ENCODE measurements at places on chromosomes 3 and 15.

GRCh38 chr3:48750856-48751255 lies 33.8 kb upstream of the IP6K2 start:
- no peak for DNase-seq

DNA sequence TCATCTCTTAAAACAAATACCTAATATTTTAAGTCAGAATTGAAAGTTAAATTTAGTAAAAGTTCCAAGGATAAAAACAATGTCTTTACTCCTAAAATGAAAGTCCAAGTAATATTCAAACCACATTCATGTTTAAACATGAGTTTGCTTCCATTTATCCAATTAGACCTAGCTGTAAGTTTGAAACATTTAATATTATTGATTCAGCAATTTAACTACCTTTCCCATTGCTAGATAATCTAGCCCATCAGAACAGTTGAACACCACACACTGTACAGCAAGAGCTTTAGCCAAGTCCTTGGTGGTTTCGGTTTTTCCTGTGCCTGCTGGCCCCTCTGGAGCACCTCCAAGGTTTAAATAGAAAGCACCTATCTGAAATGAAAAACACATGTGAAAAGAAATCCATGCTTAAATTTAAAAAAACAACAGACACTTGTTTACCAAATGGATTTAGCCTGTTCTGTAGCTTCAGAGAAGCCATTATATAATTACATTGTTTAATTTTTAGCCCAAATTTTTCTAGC lies 97.8 kb downstream of the DNAH12 start:
- DNase-seq: no peak

DNA sequence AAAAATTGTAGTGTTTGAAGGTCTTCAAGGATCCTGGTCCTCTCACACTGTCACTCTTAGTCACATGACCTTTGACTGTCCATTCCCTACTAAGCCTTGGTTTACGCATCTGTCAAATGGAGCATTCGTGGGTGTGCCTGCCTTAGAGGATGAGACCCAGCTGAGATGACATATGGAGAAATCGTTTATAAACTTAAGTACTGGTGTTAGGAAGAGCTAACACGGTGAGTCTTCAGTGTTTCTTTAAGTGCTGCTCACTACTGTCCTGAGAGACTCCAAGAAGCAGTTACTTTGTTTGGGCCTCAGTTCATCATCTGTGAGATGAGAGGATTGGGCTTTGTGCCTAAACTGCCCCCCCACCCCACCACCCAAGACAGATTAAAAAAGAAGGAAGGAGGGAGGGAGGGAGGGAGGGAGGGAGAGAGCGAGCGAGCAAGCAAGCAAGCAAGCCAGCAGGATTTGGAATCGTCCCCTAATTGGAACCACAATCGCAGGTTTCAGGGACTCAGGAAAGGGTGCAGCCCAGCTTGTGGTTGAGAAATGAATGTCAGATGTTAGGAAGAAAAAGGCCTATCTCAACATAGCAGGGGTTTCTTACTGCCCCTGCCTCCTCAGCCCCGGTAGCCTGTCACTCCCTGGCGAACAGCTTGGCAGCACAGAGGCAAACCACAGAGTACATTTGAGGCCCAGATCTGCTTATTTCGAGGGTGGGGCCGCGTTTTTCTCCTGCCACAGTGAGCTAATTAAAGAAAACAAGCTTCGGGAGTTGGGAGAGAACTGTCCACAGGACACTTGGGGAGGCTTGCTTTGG lies 32.7 kb downstream of the SMAD3 start:
- DNase-seq: no peak

- DNase-seq: no peak
Observed at GRCh38 chr3:196524527-196524926, 9.4 kb upstream of the SMCO1 start.

GRCh38 chr15:99249270-99249841 lies at the start of gene TTC23:
TSS of gene TTC23 (minus strand) at chr15:99249581. CDS start at chr15:99228712, 20,869 bp downstream.
- DNase-seq: no peak

DNA sequence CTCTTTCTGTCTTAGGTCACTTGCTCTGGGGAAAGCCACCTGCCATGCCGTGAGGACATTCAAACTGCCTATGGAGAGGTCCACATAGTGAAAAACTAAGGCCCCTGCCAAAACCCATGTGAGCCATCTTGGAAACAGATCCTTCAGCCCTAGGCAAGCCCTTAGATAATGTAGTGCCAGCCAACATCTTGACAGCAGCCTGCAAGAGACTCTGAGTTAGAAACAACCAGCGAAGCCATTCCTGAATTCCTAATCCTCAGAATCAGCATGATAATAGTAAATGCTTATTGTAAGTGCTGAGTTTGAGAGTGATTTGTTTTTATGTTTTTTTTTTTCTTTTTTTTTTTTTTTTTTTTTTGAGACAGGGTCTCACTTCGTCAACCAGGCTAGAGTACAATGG lies 40.6 kb downstream of the LEO1 start:
- DNase-seq: no peak

DNA sequence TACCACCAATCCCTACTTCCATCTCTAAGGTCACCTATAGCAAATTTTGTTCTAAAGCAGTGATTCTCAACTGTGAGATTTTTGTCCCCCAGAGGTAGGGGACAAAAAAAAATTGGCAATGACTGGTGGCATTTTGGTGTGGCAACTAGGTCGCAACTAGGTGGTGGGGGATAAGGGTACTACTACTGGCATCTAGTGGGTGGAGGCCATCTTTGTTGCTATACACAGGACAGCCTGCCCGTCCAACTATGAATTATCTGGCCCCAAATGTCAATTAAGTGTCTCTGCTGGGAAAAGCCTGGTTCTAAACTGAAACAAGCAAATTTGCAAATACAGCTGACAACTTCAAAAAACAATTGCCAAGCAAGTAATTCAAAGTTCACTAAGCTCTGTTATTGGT lies 1.4 kb downstream of the MTMR10 start:
- DNase-seq: no peak

GRCh38 chr3:124078953-124079911 lies 87.3 kb upstream of the ROPN1 start:
- no peak for DNase-seq

DNA sequence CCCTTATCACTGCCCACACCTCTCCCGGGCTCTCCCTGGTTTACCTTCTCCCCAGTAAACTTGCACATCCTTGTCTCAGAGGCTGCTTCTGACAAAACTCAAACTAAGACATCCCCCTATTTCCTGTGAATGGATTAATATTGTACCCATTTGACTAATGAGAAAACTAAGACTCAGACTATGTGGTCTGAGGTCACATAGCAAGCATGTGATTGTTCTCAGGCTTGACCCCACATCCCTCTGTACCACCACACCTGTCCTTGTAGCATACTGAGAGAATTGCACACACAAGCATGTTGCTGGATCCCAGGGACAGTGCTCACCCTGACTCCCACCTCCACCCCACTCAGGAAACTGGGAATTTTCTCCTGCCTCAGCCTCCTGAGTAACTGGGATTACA lies 90.7 kb upstream of the HES1 start:
- no peak for DNase-seq

- DNase-seq: no peak
Observed at GRCh38 chr3:66480666-66481065, 20.2 kb downstream of the LRIG1 start.

DNA sequence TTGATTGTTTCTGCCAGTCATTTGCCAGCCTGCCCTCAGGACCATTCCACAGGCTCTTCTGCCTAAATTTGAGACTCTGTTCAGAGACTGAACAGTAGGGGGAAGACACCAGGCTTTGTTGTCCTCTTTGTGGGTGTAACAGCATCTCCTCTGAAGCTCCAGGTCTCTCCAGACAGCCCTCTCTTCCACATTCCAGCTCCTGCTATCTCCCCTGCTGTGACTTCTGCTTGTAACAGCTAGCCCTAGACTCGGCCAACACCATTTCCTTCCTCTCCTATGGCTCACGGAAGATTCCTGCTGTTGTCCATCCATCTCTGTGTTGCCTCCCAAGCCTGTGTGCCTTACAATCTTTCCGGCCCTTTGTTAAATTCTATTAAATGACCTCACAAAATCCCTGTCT lies 40.2 kb downstream of the SUCLG2 start:
- DNase-seq: no peak

Data from activated CD8-positive, alpha-beta memory T cell treated with anti-CD3 and anti-CD28 coated beads for 1 hour (primary cell).